Tibial nerve (tissue), 4 donors: ENCODE measurements at places on chromosomes 2 and 18.

- DNase-seq, result no peak
Observed at GRCh38 chr2:52404866-52405265, 1362.7 kb upstream of the CHAC2 start.

DNA sequence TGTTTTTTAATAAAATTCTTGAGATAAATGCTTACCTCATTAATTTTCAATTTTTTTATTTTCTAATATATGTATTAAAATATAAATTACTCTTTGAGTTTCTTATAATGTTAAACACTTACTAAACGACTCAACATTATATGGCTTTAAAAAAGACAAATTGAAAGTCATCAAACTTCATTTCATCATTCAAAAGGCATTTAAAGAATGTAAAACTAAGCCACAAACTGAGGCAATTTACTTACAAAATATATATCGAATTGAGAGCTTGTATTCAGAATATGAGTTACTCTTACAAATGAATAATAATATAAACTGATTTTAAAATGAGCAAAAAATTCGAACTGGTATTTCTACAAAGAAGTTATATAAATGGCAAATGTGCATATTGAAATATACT is 1262.2 kb upstream of the PIK3C3 start:
- no peak for DNase-seq

GRCh38 chr18:44859751-44860439 is 179.2 kb downstream of the SETBP1 start:
- peak; percentile 25 for DNase-seq

DNA sequence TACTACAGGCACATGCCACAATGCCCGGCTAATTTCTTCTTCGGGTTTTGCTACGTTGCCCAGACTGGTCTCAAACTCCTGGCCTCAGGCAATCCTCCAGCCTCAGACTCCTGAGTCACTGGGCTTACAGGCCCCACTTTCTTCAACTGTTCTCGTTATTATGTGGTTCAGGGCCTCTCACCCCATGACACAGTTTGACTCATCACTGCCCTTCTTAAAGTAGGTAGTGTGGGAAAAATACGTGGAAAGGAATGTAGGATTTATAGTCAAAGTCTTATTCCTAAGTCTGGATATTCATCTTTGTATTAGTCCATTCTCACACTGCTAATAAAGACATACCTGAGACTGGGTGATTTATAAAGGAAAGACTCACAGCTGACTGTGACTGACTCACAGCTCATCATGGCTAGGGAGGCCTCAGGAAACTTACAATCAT is 19.4 kb downstream of the CENPA start:
- DNase-seq, result no peak

- DNase-seq, result peak; percentile 58
Observed at GRCh38 chr18:35050705-35051195, 9.5 kb downstream of the MAPRE2 start.

DNA sequence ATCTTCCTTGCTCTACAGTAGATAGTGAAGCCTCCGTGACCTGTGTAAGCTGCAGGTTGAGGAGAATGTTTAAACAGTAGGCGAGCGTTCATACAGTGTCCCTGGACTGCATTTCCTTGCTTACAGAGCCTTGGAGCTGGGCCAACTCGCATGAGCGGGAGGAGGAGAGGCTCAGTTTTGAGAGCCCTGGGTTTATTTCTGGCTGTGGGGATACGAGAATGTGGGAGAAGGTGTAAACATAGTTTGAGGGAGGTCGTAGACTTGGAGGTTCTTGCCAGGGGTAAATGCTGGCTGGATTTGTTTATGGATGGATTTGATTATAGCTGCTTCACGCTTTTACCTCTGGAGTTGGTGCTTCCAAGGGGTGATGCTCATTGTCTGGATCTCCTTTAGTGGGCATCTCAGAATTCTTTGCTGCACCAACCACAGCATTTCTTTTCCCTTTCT is 20.8 kb downstream of the CRIM1 start:
- DNase-seq, result peak; percentile 65

DNA sequence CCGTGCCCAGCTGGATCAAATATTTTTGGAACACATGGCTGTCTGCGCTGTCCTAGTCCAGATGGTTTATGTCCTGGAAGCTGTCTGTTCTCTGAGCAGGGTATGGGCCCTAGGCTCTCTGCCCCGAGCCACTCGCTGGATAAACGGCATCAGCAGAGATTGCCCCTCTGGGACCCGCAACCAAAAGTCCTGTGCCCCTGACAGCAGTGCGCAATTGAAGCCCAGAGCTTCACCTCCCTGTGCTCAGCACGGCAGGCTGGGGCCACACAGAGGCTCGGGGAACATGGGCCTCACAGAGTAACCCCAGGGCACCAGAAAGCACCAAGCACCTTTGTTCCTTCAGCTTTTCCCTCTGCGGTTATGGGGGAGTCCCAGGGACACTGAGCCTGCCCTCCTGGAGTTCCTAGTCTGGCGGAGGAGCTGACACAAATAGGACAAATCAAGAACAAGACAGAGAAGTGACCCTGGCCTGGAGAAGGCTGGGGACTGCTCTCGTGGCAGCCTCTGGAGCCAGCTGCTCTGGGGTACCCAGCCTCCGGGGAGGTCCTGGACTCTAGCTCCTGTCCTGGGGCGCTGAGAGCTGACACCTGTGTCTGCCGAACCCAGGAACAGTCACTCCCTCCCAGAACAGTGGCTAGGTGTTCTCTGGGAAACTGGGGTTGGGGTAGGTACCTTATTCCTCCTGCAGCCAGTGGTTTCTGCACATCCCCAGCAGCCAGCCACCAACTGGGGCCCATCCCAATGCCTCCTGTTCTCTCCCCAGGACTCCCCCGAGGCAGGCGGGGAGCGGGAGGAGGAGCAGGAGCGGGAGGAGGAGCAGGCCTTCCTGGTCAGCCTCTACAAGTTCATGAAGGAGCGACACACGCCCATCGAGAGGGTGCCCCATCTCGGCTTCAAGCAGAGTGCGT is 12.3 kb downstream of the ARID5A start:
- no peak for DNase-seq

DNA sequence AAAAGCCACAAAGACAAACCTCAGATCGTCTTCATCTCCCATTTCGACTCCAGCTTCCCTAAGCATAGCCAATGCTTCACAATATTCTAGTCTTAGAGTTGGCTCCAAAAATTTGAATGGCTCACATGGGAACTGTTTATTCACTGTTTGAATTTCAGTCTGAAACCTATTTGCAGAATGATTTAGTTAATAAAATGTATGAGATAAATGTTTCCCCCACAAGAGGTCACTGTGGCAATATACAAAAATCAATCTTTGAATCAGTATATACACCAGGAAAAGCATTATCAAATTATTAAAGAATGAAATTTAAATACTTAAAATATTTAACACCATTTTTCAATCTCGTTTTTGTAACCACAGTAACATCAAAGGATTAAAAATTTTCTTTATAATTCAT is 40.0 kb upstream of the MCM6 start:
- DNase-seq, result peak; percentile 37

DNA sequence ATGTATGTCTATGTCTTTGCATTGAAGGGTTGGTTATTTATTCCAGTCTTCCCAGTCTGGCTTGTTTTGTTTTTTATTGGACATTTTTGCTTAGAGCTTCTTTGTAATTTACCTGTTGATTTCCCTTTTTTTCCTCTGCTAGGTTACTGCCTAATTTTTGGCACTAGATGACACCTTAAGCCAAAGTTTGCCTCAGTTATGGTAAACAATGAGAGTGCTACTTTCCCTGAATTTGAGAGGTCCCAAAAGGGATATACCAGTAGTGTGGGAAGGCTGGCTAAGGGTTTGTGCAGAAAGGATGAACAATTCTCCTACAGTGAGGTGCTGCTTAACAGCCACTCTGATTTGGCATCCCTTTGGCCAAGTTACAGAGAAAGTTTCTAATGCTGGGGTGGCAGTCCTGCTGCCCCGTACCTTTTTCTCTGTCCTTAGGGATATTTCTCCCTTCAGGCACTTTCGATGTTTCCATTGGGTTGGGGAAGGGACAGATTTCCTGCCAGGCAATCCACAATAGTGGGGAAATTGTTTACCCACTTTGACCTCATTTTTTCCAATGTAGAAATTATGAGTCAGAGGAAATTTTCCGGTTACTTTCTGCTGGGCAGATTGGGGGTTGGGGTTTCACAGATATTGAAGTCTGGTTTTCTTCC is 354.9 kb downstream of the PTPRM start:
- DNase-seq, result no peak

- no peak for DNase-seq
Observed at GRCh38 chr18:37578886-37579513, 13.4 kb upstream of the CELF4 start.
